ENCODE measurements at places on chromosomes 3 and 15.

- no peak for DNase-seq
Measured at GRCh38 chr15:77048135-77048876, 22.6 kb downstream of the TSPAN3 start.

DNA sequence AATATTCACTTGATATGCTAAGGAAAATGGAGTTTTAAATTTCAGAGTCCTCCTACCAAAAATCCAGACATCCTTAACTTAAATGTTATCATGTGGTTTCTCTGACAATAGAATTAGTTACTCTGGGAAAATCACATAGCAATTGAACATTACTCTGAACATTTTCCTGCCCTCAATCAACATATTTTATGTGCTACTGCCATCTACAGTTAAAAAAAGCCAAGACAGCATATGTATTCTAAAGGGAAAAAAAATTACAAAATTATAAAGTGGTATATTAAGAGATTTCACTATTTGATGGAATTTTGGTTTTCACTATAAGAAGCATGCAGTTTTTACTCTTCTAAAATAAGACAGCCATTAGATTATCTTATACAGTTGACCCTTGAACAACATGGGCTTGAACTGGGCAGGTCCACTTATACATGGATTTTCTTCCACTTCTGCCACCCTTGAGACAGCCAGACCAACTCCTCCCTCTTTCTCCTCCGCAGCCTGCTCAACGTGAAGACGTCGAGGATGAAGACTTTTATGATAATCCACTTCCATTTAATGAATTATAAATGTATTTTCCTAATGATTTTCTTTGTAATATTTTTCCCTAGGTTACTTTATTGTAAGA lies 122.3 kb downstream of the ATP1B3 start:
- DNase-seq: no peak

- no peak for DNase-seq
Measured at GRCh38 chr15:56168394-56168793, 75.3 kb downstream of the RFX7 start.

- DNase-seq: no peak
Measured at GRCh38 chr15:90031231-90031791, 30.2 kb downstream of the ZNF710 start.

DNA sequence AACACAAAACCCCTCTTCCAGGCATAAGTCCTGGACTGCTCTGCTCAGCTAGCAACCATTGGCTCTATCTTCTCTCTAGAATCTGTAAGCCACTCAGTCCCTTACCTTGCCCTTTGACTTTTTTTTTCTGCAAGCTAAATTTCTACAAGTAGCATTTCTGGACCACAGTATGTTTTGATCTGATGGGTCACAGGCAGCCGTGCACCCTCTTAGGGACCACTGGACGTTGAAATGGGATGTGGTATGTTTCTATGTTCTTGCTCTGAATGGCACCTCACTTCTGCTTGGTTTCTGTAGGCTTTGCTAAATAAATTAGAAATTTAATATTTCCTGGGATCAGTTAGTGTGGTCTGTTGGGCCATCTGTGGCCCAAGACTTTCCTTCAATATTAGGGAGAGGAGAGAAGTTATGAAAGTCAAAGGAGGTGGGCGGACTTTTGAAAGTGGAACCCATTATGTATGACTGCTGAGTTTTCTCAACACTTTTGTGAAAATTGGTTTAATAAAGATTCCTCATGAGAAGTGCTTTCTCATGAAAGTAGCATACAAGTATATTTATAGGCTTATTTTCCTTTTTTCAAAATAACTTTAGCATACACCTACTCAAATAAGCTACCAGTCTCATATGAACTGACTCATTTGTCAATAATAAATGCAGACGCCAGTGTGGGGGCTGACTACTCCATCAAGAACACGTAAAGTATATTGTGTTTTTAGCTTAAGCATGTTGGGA lies 18.4 kb upstream of the TIPARP start:
- no peak for DNase-seq

DNA sequence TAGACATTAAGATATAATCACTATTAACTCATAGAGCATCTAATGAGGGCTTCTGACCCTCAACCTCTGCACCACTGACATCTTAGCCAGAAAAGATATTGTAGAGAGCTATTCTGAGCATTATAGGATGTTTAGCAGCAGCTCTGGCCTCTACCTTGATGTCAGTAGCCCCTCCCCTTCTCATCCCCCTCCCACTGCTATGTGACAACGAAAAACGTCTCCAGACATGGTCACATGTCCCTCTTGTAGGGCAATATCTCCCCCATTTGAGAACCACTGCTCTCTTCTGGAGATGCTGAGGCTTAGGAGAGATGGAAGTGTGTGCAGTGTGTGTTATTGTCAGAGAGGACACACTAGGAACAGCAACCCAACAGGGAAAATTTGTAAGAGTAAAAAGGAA lies 242.3 kb downstream of the FEZF2 start:
- no peak for DNase-seq

Data from CD4-positive, alpha-beta T cell treated with Interferon gamma for 1 hour (primary cell).